Hypothalamus (tissue), 51 donors: ENCODE measurements at places on chromosomes 3 and 15.

DNA sequence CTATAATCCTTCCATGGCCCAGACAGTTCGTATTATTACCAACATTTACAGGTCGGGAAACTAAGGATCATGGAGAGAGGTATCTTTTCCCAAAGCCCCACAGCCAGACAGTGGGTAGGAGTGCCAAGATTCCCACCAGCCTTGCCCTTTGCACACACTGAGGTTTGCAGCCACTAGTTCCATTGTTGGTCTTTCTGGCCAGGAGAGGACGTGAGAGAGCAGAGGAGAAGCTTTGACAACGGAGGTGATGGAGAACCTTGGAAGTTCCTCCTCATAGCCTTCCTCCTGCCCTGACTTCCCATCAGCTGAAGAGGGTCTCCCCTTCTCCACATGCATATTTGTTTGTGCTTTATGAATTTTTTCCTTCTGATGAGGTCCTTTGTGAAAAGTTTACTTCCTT is 50.5 kb upstream of the PLCL2 start:
- no peak for DNase-seq

DNA sequence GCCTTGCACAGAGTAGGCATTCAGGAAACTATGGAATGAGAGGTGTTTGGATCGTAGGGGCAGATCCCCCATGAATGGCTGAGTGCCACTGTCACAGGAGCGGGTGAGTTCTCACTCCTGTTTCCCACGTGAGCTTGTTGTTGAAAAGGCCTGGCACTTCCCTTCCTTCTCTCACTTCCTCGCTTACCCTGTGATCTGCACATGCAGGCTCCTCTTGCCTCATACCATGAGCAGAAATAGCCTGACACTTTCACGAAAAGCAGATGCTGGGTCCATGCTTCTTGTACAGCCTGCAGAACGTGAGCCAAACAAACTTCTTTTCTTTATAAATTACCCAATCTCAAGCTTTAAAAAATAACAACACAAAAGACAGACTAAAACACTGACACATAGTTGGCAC is 55.4 kb downstream of the AGBL1 start:
- no peak for DNase-seq

DNA sequence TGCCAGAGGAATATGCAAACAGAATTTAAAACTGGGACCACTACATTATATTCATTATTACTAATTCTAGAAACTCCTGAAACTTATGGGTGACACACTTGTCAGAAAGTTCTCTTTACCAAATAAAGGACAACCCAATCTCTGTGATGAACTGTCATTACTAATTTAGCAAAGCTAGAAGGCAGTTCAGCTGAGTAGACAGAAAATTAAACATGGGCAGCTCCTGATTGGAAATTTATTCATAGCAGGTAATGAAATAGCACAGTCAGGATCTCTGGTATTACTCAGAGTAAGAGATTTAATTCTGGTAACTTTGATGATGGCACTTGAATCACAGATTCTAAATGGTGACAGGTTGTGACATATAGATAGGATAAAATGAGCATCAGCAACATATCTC is 123.0 kb downstream of the GBE1 start:
- DNase-seq = no peak

DNA sequence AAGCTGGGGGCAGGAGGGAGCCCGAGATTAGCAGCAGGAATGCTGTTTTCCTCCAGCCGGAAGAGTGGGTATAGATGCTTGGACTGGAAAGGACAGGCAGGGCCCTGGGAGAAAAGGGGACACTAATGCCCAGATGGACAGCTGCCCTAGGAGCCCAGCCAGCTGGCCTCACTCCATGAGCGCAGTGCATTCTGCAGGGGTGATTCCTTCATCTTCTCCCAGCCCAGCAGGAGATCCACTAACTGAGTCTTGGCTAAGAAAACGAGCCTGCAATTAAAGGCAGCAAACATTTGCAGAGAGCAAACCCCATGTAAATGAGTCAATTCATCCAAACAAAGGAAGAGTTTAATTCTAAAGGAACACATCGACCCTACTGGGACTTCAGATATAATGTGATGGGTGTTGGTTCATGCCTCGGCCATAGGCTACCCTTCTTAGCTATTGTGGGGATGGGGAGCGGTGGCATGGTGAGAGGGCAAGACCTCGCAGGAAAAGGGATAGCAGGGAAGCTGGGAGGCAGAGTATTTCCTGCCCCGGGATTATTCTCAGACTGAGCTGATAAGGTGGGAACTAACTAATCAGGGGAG is 13.3 kb upstream of the MINAR1 start:
- no peak for DNase-seq

DNA sequence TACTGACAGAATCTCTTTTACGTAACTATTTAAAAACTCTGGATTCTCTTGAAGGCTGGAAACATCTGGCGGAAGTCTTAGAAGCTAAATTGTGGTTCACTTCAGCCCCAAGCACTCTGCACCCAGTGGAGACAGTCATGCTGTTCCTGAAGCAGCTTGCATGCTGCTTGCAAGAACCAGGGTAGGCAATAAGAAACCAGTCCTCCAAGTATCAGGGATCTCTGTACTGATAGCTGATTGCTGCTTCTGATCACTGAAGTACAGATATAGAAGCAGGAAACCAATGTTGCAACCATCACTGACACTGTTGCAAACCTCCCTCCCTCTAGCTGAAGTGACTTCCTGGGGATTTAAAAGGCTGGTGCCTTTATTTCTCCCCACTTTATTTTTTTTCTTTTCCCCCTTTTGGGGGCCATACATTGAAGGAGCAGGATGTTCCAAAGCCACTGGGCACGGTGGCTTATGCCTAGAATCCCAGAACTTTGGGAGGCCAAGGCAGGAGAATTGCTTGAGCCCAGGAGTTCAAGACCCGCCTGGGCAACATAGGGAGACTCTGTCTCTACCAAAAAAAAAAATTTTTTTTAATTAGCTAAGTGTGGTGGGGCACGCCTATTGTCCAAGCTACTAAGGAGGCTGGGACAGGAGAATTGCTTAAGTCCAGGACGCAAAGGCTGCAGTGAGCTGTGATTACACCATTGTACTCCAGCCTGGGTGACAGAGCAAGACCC is 15.3 kb downstream of the SPCS1 start:
- no peak for DNase-seq

DNA sequence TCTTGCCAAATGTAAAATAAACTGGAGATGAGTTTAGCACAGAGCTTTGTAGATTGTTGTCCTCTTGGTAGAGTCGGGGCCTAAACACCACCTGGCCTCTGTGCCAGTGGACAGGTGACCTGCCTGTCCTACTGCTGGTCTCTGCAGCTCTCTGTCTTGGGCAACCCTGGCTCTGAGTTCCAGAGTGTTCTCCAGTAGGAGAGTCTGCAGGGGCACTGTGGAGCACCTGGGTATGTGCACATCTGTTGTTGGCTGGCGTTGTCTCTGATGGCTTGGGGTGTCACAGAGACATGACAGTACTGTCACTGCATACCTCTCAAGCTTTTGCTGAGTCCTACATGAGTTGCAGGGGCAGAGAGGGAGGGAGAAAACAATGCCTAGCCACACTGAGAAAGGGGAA is 112.6 kb downstream of the IGF1R start:
- no peak for DNase-seq

- no peak for DNase-seq
These were observed 1026.2 kb upstream of the NR2F2 start for GRCh38 chr15:95304151-95304946.

DNA sequence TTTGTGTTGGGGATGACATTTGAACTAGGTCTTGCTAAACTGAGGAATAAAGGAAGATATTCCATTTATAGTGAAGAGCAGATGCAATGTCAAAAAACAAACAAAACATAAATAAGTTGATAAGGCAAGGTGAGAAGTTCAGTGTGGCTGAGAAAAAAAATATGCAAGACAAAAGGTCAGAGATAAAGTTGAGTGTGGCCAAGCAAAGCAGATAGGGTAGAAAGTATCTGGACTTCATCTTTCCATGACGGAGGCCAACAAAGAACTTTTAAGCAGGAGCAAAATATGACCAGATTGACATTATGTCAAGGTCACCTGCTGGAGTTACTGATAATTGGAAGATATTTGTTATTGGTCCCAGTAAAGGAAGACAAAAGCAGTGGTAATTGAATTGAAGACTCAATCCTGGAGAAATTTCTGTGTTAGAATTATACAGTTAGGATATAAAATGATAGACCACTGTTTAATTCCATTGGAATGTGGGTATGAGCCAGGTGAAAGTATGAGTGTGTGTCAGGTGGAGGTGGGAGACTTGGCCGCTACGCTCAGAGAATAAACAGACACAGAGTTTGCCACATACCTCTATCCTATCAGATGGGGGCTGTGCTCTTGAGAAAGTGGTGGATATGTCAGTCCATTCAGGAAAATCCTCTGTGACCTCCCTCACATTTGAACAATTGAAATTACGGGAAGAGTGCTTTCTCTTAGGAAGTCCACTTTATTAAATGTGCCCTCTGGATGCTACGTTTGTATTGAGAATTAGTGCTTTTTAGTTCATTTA is 28.1 kb downstream of the ADIPOQ start:
- no peak for DNase-seq
